ENCODE measurements at places on chromosomes 12 and 14.

GRCh38 chr12:94503619-94504018 lies 44.0 kb upstream of the CEP83 start:
- DNase-seq, result no peak

- no peak for DNase-seq
These were observed 28.1 kb downstream of the MSRB3 start for GRCh38 chr12:65306366-65307168.

DNA sequence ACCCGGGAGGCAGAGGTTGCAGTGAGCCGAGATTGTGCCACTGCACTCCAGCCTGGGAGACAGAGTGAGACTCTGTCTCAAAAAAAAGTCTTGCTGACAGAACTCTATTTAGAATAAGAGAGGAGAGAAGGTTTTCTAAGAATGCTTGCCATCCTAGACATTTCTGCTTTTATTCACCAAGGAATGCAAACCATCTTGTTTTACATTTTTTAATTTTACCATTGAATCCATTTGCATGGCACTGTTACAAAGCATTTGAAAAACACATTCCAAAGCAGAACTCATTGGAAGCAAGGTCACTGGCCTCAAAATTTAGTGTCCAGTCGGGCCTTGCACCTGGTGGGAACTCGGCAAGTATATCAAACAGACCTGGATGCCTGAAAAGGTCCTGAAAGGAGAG lies 44.2 kb upstream of the RASSF3 start:
- no peak for DNase-seq

- DNase-seq, result no peak
These were observed 185.8 kb downstream of the RPAP3 start for GRCh38 chr12:47520029-47520428.

DNA sequence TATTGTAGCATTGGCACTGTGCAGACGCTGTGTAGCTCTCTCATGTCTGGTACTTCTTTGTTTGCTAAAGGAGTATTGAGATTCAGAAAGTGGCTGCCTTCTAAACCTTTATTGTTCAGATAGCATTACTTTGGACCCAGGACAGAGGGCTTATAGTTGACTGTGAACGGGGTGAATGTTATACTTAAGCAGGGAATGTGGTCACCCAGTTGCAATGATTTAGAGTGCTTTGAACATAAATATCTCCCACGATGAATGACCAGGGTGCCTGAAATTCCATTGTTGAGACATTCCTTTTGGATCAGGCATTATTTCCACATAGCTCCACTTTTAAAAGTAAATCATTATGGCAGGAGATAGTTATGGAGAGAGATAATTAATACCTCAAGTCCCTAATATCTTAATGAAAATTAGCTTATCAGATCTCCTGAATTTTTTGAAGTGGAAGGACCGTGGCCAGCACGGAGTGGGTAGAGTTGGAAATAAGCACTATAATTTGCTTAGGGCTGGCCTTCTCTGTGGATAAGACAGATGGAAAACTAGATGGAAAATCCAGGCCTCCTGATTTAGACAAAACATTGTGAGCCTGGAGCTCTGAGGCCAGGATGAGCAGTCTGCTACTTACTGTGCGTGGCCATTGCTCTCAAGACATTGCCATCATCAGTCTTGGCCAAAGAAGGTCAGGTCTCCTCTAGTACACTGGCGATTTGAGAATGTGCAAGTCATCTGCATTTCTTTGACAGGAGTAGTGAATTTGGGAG lies 114.5 kb downstream of the ETV6 start:
- DNase-seq, result no peak

DNA sequence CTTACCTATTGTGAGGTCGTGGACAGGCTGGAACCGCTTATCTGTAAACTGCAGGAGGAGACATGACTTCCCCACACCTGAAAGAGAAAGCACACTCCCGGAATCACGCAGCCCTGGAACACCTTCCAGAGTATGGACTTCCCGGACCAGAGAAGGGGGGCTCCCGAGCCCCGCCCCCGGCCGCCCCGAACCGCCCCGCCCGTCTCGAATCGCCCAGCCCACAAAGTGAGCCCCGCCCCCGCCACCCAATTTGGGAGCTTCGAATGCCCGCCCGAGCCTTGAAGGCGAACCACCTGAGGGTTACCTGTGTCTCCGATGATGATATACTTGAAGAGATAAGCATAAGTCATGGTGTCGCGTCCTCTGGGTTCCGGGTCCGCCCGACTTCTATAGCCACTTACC lies 235 bp downstream of the RAB2B start:
- DNase-seq, result peak; percentile 89

DNA sequence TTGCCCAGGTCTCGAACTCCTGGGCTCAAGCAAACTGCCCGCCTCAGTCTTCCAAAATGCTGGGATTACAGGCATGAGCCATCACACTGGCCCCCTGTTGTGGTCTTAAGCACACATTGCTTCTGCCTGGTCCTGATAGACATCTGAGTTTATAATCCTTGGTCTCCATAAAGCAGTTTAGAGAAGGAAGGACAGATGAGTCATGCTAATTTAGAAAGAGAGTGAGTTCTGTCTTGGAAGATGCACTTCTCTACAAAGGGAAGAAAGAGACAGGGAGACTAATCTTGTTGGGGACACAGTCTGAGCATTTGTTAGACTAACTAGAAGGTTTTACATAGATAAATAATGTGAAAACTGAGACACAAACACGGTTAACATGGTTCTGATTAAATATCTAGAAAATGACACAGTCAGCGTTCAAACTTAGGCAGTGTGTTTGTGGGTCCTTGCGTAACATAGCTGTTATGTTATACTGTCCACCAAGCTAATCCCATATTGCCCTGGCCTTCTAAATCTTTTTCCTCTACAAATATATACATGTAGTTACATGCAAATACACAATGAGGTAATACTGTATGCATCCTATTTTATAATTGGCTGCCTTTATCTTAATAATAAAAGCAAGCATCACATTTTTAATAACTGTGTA lies 31.0 kb downstream of the SAMD4A start:
- no peak for DNase-seq

GRCh38 chr14:91373591-91374254 lies 43.9 kb downstream of the CCDC88C start:
- peak; percentile 57 for DNase-seq

DNA sequence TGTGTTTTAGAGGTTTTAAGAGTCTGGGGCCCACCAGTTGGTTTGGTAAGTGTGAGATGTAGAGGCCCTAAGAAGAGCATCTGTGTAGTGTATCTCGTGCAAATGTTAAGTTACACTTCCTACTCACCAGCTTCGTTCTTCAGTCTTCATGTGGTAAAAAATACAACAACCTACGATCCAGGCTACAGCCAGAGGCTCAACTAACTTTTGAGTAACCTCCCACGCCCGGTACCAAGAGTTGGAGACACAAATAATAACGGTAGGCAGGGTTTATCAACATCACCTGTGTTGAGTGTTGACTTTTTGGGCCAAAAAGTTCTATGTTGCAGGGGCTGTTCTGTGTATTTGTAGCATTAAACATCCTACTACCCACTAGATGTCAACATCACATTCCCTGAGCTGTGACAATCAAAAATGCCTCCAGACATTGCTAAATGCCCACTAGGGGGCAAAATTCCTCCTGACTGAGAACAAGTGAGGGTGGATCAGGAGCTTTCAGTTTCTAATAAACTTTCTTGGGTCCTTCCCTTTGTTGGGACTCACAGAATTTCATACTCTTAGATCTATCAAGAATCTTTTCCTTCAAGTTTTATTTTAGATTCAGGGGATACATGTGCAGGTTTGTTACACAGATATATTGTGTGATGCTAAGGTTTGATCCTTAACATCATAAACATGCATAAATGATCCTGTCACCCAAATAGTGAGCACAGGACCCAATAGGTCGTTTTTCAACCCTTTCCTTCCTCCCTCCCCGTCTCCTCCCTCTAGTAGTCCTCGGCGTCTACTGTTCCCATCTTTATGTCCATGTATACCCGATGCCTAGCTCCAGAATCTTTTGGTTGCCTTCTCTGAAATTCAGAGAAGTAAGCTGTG lies 94.7 kb downstream of the SLC2A13 start:
- peak; percentile 0 for DNase-seq

GRCh38 chr12:48279101-48279500 lies 71.6 kb downstream of the ZNF641 start:
- no peak for DNase-seq

DNA sequence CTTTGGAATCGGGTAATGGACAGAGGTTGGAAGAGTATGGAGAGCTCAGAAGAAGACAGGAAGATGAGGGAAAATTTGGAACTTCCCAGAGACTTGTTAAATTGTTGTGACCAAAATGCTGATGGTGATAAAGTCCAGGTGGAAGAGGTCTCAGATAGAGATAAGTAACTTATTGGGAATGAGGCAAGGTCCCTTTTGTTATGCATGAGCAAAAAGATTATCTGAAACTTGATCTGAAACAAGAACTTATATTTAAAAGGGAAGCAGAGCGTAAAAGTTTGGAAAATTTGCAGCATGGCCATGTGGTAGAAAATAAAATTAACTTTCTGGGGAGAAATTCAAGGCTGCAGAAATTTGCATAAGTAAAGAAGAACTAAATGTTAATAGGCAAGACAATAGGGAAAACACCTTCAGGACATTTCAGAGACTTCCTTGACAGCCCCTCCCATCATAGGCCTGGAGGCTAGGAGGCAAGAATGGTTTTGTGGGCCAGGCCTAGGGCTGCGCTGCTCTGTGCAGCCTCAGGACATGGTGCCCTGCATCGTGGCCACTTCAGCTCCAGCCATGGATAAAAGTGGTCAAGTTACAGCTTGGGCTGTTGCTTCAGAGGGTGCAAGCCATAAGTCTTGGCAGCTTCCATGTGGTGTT lies 425.7 kb upstream of the PRICKLE1 start:
- DNase-seq, result no peak

- DNase-seq, result no peak
These were observed 103.0 kb downstream of the PUS7L start for GRCh38 chr12:43655586-43655985.

DNA sequence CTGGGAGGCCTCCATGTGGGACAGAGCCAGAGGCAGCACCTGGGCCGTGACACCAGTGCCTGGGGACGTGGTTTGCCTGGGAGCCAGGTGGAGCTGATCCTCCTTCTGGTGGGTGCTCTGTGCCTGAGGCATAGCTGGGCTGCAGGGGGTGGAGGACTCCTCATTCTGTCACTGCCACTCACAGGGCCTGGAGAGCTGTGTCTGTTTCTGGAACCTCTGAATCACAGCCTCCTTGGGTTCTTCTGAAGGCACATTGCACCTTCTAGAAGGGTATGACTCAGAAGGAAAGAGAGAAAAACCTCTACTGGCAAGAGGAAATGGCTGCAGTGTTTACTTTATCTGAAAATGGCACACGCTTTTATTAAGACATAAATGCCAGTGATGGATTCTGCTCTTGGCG lies 659.8 kb downstream of the VRK1 start:
- DNase-seq, result peak; percentile 75

- DNase-seq, result no peak
These were observed 75.2 kb downstream of the FIGNL2 start for GRCh38 chr12:51773145-51773869.

GRCh38 chr14:102893452-102893851 lies 29.0 kb upstream of the AMN start:
- no peak for DNase-seq

- no peak for DNase-seq
These were observed 613 bp downstream of the ARHGEF40 start for GRCh38 chr14:21070610-21071224.

DNA sequence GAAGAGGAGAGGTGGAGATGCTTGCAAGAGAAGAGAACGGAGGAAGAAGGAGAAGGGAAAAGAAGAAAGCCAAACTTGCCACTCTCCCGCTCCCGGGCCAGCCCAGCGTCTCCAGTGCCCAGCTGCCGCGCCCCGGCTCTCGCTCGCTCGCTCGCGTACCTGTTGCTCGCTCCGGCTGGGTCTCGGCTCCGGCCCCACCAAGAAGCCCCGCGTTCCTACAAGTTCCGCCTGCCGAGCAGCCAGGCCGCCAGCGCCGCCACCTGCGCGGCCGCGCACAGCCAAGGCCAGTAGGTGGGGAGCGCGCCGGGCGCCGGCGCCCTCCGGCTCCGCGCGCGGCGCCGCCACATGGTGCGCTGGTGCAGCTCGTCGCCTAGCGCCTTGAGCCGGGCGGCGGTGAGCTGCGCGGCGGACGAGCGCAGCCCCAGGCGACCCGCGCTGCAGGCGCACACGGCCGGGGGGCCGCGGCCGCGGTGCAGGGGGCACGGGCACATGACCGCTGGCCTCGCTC lies 370 bp downstream of the HRK start:
- DNase-seq, result no peak

GRCh38 chr14:22559041-22559440 lies 30.0 kb downstream of the DAD1 start:
- no peak for DNase-seq

DNA sequence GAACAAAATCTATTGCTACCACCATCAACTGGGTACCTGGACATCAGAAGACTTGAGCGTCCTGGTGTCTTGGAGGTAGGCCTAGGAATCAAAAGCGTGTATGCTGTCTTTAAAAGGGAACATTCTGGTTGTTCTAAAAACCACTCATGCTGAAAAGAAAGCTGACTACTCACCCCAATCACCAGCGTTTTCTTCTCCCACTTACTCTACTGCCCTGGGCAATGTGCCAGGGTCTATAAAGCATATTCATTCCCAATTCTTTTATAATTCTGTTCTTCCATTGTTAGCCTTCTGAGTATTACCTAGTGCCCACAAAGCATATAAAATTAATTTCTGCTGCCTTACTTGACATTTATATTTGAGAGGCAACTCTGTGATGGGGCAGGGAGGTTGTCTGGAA lies 133.4 kb downstream of the KCNA5 start:
- no peak for DNase-seq

DNA sequence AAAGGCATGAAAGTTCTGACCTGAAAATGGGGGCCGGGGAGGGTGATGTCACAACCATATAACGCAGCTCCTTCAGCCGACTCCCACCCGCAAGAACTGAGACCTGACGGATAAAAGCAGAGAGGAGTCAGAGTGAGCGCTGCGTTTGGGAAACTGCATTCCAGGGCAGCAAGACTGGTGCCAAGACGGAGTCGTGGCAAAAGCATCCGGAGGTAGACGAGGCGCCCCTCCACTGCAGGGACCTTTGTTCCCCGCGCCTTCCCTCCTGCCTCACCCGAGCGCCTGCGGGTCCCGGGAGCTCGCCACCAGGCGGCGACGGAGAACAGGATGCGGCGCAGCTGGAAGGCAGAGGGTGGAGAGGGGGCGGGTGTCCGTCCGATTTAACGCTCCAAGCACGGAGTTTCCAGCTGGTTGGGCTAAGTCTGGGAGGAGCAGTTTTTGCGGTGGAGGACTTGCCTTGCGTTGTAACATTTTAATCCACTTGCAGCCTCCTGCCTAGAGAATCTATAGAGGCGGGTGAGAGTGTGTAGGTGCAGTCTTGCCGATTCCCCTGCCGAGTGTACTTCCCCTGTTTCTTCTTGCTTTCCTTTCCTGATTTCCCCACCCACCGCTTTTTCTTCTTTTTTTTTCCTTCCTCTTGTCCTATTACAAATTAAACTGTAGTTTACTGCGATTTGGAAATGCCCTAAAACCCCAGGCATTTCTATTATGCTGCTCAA lies 1.2 kb upstream of the CPNE8 start:
- peak; percentile 70 for DNase-seq

GRCh38 chr14:94780536-94781399 lies 10.9 kb upstream of the GSC start:
- no peak for DNase-seq

- DNase-seq, result no peak
These were observed 85.5 kb upstream of the EGLN3 start for GRCh38 chr14:34036319-34036766.
